Naive B cell (primary cell): ENCODE measurements at places on chromosomes 16 and 17. TPM values are rescaled to one million over a fixed set of nuclear protein-coding genes. Genes with fewer than 3 reads are reported as not detected.

DNA sequence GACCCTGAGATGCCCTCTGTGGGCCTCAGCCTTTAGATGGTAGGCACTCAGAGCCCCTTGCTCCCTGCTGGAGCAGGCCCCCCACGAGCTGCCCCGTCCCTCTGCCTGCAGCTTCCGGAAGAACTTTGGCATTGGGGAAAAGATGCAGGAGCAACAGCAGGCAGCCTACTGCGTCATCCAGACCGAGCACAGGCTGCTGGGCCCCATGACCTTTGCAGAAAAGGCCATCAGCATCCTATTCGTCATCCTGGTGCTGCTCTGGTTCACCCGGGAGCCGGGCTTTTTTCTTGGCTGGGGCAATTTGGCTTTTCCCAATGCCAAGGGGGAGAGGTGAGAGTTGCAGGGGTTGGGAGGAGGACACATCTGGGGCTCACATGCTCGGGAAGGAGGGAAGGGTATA is 12.7 kb upstream of the FOXN1 start:
- no peaks in the 10 kb centered on the region for H3K36me3 ChIP-seq
- H3K4me3 ChIP-seq: no peak overlapping the region
- no peak overlapping the region for H3K27ac ChIP-seq
- peaks cover 12% of the 10 kb centered on the region for H3K4me1 ChIP-seq

DNA sequence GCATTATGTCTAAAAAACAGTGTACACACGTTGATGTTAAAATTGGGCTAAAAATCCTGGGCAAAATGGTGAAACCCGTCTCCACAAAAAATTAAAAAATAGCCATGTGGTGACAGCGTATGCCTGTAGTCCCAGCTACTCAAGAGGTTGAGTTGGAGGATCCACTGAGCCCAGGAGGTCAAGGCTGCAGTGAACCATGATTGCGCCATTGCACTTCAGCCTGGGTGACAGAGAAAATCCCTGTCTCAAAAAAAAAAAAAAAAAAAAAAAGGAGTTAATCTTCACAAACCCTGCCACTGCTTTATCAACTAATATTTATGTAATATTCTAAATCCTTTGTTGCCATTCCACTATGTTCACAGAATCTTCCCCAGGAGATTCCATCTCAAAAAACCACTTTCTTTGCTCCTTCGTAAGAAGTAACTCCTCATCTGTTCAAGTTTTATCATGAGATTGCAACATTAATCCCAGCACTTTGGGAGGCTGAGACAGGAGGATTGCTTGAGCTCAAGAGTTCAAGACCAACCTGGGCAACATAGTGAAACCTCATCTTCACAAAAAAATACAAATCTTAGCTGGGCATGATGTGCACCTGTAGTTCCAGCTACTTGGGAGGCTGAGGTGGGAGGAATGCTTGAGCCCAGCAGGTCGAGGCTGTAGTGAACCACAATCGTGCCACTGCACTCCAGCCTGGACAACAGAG is 1.9 kb upstream of the C16orf87 start:
- H3K4me3 ChIP-seq: no peak overlapping the region
- no peak overlapping the region for H3K27ac ChIP-seq
- peaks cover 43% of the 10 kb centered on the region for H3K4me1 ChIP-seq
- no peaks in the 10 kb centered on the region for H3K36me3 ChIP-seq
- no peaks in the 10 kb centered on the region for H3K27me3 ChIP-seq

DNA sequence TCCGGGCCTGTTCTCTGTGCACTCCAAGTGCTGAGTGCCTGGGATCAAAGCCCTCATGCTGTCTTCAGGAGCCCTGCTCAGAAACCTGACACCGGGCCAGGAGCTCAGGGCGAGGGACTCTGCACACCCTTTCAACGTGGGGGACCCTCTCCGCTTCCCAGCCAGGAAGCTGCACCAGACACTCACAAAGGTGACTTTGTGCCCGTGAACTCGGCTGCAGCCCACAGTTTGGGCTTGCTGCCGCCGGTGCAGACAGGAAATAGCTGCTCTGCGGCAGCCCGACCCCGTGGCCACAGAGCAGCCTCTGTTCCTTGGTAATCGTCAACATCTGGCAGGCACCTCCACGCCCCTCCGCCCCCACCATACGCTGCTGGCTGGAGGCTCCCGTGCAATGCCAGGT is 93.4 kb upstream of the METRNL start:
- H3K4me3 ChIP-seq: peak overlapping the region; percentile 78
- peaks cover 18% of the 10 kb centered on the region for H3K4me1 ChIP-seq
- peak; percentile 9 for DNase-seq
- H3K36me3 ChIP-seq: peaks cover 8% of the 10 kb centered on the region
- no peak overlapping the region for H3K27ac ChIP-seq

- peak overlapping the region; percentile 97 for H3K27ac ChIP-seq
- H3K4me1 ChIP-seq: peaks cover 19% of the 10 kb centered on the region
- no peaks in the 10 kb centered on the region for H3K27me3 ChIP-seq
Measured at GRCh38 chr16:2486645-2487516, 12.0 kb downstream of the TBC1D24 start.

GRCh38 chr17:73947281-73947965 is 256.1 kb upstream of the RPL38 start:
- no peaks in the 10 kb centered on the region for H3K36me3 ChIP-seq
- H3K27me3 ChIP-seq: peaks cover 50% of the 10 kb centered on the region
- no peak overlapping the region for H3K4me3 ChIP-seq
- H3K27ac ChIP-seq: no peak overlapping the region
- no peak for DNase-seq

- H3K4me1 ChIP-seq: peaks cover 36% of the 10 kb centered on the region
- peak; percentile 90 for DNase-seq
- H3K27me3 ChIP-seq: no peaks in the 10 kb centered on the region
Measured at GRCh38 chr17:4833178-4833940, at the start of gene MINK1. Gene MINK1 (plus strand): TSS chr17:4833340. CDS start chr17:4833584, 244 bp downstream.

GRCh38 chr17:74391771-74392170 is 24.5 kb downstream of the GPR142 start:
- H3K4me1 ChIP-seq: no peaks in the 10 kb centered on the region
- no peak overlapping the region for H3K27ac ChIP-seq
- no peak for DNase-seq
- H3K36me3 ChIP-seq: no peaks in the 10 kb centered on the region

- no peak for DNase-seq
- H3K27ac ChIP-seq: peak overlapping the region; percentile 59
- H3K27me3 ChIP-seq: no peaks in the 10 kb centered on the region
- H3K36me3 ChIP-seq: peaks cover 34% of the 10 kb centered on the region
- H3K4me1 ChIP-seq: no peaks in the 10 kb centered on the region
Measured at GRCh38 chr17:72774236-72774635, 318.3 kb downstream of the SLC39A11 start.

GRCh38 chr17:81926451-81927151 is 934 bp downstream of the MAFG start:
- no peaks in the 10 kb centered on the region for H3K36me3 ChIP-seq
- DNase-seq: peak; percentile 62
- H3K27ac ChIP-seq: peak overlapping the region; percentile 87
- H3K4me3 ChIP-seq: peak overlapping the region; percentile 91
- H3K27me3 ChIP-seq: peaks cover 12% of the 10 kb centered on the region

GRCh38 chr16:87880117-87880696 is 10.9 kb upstream of the SLC7A5 start:
- DNase-seq: no peak
- no peaks in the 10 kb centered on the region for H3K36me3 ChIP-seq

DNA sequence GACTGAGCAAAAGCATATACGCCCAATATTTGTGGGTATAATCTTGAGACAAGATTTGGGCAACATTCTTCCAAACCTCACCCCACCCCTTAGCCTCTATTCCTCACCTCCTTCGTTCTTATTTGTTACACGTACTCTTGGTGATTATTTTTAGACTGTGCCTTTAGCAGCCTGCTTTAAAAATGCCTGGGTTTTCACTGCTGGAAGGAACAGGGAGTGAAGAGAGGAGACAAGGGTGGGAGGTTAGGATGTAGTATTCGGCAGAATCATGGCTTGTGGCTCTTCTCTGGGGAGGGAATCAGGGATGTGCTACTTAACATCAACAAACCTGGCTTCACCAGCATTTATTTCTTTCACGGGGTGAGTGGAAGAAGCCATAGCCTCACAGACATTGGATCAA is 11.6 kb downstream of the ALKBH5 start:
- peaks cover 12% of the 10 kb centered on the region for H3K36me3 ChIP-seq
- H3K4me1 ChIP-seq: peaks cover 45% of the 10 kb centered on the region
- no peak overlapping the region for H3K4me3 ChIP-seq
- no peak overlapping the region for H3K27ac ChIP-seq
- no peaks in the 10 kb centered on the region for H3K27me3 ChIP-seq
- no peak for DNase-seq

- DNase-seq: no peak
- H3K27ac ChIP-seq: no peak overlapping the region
Measured at GRCh38 chr16:1261131-1261892, 5.4 kb downstream of the TPSD1 start.

- peaks cover 10% of the 10 kb centered on the region for H3K36me3 ChIP-seq
- H3K4me1 ChIP-seq: peaks cover 7% of the 10 kb centered on the region
- H3K27ac ChIP-seq: peak overlapping the region; percentile 99
- H3K4me3 ChIP-seq: peak overlapping the region; percentile 89
Measured at GRCh38 chr17:59001158-59001814, 105.4 kb downstream of the TRIM37 start.

DNA sequence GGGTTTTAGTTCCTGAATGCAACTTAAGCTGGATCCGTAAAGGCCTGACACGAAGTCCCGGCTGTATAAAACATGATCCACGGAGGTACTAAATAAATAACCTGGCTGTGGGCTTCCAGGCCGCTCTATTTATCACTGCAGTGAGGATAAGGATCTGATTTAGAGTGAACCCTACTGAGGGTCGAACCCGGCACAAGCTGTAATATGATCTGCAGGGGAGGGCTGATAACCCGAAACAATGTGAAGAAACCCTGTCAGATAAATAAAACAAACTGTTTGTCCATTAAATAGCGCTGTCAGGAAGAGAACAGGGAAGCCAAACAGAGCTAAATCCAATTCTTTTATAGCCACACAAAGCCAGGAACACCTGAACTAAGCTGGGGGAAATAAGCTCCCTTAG is 375.6 kb upstream of the SALL1 start:
- DNase-seq: no peak
- no peak overlapping the region for H3K4me3 ChIP-seq
- H3K36me3 ChIP-seq: no peaks in the 10 kb centered on the region
- H3K4me1 ChIP-seq: no peaks in the 10 kb centered on the region

GRCh38 chr16:69490707-69491324 is 66.4 kb downstream of the CYB5B start:
- H3K4me1 ChIP-seq: no peaks in the 10 kb centered on the region
- no peak overlapping the region for H3K4me3 ChIP-seq
- no peak for DNase-seq

DNA sequence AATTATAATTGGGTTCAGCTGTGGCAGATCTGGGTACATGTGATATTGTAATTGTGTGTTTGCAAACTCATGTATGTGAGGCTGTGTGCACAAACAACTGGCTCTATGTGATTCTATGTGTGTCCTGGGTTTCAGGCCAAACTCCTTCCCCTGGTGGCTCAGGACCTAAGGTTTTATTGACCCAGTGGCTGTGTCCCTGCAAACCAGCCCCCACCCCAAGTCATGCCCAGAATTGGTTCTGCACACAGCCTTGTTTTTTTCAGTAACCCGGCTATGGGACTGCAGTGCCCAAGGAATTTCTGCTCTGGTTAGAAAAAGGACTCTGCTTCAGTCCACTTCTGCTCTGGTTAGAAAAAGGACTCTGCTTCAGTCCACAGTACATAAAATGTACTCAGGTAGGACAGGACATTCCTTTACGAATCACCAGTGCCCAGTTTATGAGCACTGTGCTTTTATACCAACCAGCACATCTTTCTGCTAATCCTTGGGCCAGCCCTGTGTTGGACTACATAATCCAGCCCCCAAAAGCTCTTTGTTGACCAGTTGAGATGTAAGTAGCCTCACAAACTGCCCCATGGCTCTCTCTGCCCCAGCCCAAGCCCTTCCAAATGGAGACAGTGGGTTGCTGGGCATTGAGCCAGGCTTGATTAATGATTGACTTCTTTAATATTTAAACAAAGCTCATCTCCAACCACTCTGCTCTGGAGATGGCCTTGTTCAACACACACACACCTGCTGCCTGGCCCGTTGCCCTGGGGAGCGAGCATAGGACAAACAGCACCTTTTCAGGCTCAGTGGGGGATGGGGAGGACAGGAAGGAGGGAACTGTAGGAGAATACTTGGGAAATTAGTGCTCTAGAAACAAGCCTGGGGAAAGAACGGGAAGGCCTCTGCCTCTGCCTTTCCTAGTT is 2.9 kb upstream of the KCNH6 start:
- H3K4me3 ChIP-seq: no peak overlapping the region
- no peaks in the 10 kb centered on the region for H3K4me1 ChIP-seq
- H3K27me3 ChIP-seq: peaks cover 43% of the 10 kb centered on the region
- DNase-seq: no peak
- no peak overlapping the region for H3K27ac ChIP-seq
- H3K36me3 ChIP-seq: no peaks in the 10 kb centered on the region

DNA sequence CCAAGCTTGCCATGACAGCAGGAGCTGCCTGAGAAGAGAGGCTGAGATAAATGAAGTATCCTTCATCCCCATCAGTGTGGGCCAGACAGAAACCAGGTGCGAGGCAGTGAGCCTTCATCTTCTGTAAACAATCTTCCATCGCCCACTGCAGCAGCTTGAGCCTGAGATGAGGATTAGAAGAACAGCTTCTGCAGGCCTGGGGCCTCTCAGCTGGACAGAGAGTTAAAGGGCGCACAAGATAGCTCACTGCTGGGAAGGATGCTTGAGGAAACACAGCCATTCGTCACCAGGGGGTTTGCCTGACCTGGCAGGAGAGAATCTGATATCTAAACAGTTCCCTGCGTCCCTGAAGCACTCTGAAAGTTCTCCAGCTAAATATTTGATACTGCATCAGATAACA is 27.1 kb downstream of the HOXB1 start:
- H3K36me3 ChIP-seq: no peaks in the 10 kb centered on the region
- no peak overlapping the region for H3K27ac ChIP-seq
- peaks cover 51% of the 10 kb centered on the region for H3K27me3 ChIP-seq
- no peaks in the 10 kb centered on the region for H3K4me1 ChIP-seq
- H3K4me3 ChIP-seq: no peak overlapping the region

GRCh38 chr16:61432421-61432820 is 603.8 kb downstream of the CDH8 start:
- H3K4me3 ChIP-seq: no peak overlapping the region
- DNase-seq: no peak
- H3K4me1 ChIP-seq: no peaks in the 10 kb centered on the region

The FBXL16 gene
- 0.44 TPM for polyA plus RNA-seq

The PRSS22 gene
- polyA plus RNA-seq: not detected

The DPEP1 gene
- not detected for polyA plus RNA-seq

The C16orf89 gene
- polyA plus RNA-seq: not detected

The CBX2 gene
- not detected for polyA plus RNA-seq

The ADAP2 gene
- 5.0 TPM for polyA plus RNA-seq

The KRT9 gene
- polyA plus RNA-seq: not detected

The SPATA22 gene
- polyA plus RNA-seq: not detected

The ERN2 gene
- not detected for polyA plus RNA-seq

The UMOD gene
- polyA plus RNA-seq: not detected

The CDRT15L2 gene
- polyA plus RNA-seq: not detected

The HNF1B gene
- polyA plus RNA-seq: not detected

The PIK3R5 gene
- 10.0 TPM for polyA plus RNA-seq

The ZNF267 gene
- 17.0 TPM for polyA plus RNA-seq
